ENCODE measurements at places on chromosomes 2 and 18.

- DNase-seq, result no peak
Observed at GRCh38 chr18:78788161-78788560, 191.5 kb upstream of the SALL3 start.

DNA sequence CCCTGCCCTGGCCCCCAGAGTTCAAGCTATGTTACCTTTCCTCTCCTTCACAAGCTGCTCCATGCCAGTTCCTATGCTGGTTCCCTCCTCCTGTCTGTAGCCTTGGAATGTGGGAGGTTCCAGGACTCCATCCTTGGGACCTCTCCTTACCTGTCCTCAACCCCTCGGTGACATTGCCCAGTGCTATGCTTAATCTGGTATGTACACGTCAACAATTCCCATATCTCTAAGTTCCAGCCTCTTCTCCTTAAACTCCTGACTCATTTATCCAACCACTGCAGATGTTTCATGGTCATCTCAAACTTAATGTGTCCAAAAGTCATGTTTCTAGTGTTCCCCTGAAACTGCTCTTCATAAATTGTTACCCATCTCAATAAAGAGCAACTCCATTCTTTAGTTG is 160.8 kb downstream of the TNS1 start:
- DNase-seq, result no peak

GRCh38 chr2:216607277-216607560 is 26.0 kb upstream of the IGFBP2 start:
- DNase-seq, result no peak

- peak; percentile 59 for DNase-seq
Observed at GRCh38 chr2:174158003-174158402, 90.3 kb downstream of the OLA1 start.

DNA sequence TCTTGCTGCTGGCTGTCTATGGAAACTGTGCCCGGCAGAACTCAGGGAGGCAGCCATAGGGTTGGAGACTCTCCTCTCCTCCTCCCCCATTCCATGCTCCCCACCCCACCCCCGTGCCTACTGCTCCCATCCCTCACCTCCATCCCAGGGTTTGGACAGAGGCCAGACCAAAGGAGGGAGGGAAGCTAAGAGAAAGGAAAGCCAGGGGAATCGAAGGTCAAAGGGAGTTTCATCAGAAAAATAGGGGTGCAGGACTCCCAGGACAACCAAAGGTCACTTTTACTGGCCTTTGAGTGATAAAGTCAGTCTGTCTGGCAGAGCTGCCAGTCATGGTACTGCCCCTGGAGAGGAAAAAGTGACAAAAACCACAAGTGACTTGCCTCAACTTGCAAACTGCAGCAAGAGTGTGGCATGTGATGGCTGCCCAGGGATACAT is 187.3 kb upstream of the CTAGE1 start:
- peak; percentile 29 for DNase-seq

GRCh38 chr2:41930807-41931566 is 116.8 kb upstream of the PKDCC start:
- DNase-seq, result peak; percentile 85

GRCh38 chr18:9209279-9209678 is 72.7 kb downstream of the ANKRD12 start:
- DNase-seq, result no peak

- DNase-seq, result no peak
Observed at GRCh38 chr2:15031745-15032240, 399.3 kb downstream of the LRATD1 start.

- peak; percentile 11 for DNase-seq
Observed at GRCh38 chr2:190504912-190505311, 29.6 kb downstream of the NEMP2 start.

DNA sequence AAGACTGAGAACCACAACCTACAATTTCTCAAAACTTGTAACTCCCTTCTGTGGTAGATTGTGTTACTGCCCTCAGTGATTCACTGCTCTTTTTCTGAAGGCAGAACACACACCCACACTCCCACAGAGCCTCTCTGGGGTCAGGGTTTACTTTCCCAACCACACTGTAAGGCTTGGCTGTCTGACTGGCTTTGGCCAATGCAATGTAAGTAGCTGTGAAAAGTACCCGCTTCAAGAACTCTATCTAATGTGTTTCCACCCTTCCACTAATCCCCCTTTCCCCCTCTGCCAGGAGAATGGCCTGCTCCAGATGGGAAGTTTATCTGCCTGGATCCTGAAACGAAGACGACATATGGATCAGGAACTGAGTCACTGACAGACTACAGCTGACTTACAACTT is 222.7 kb downstream of the CDH2 start:
- peak; percentile 24 for DNase-seq

DNA sequence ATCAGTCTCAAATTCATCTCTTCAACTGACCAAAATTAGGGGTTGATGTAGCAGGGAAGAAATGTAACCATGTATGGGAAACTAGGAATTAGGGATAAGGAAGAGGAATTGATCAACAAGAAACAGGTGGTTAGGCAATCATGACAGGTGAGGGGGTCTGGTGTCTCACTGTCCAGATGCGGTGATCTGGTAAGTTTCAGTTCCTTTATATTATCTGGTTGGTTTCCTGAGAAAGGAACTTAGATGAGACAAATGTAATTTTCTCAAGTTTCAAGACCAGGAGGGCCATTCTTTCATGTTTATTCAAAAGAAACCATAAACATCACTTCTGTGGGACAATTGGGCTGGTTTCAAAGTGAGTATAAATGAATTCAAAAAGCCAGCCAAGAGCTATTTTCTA is 306.2 kb upstream of the KCNJ3 start:
- DNase-seq, result no peak

DNA sequence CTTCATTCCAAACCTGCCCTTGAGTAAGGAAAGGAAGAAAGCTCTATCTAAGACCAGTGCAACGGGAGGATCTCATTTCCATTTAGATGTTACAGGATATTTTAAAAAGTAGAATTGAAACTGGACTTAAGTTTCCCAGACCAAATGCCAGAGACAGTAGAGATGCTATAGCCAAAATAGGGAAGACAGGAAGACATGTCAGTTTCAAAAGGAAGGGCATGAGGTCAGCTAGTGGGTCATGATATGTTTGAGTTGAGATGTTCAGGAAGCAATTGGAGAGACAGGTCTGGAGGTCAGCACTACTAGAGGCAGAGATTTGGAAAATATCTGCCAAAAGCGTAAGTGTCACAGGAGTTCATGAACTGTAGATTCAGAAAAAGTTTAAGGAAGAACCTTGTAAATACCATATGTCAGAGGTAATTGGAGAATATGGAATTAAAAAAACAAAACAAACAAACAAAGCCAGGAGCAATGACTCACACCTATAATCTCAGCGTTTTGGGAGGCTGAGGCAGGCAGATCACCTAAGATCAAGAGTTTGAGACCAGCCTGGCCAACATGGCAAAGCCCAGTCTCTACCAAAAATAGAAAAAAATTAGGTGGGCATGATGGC is 50.8 kb downstream of the EPHA4 start:
- DNase-seq, result no peak

GRCh38 chr2:26535663-26536275 is 57.8 kb upstream of the OTOF start:
- DNase-seq, result no peak

DNA sequence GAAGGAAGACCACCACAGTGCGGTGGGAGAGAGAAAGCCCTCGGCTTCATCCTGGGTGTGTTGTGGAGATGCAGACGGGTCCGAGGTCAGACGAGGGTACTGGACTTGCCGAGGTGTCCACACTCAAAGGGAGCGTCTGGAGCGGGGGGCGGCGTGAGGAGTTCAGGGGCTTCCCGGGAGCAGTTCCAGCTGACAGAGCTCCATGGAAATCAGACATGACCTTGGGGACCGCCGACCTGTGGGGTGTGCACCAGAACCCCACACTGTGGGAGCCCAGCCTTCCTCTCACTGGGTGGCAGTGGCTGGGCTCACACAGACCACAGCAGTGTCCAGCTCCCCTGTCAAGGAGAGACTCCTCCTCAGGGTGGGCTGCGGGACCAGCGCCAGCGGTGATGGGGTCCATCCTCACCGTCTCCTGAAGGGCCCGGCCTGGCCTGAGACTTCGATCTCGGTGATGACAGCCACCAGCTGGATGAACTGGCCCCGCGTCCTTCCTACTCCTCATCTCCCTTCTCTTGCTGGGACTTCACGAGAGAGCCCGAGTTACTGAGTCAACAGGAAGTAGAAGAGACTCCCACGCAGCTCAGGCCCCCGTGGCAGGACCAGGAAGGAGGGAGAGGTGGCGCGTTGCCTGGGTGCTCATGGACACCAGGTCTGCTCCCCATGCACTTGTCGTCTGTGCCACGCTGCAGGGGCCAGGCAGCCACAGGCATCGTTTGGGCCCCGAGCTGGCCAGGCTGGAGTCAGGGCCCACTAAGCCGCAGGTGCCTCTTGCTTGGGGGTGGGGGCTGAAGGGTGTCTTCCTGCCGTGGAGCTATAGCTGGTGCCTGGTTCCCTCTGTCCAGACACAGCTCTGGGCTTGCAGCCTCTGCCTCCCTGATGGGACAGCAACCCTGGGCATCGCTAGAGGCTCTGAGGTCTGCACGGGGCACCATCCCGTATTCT is 101.9 kb upstream of the CTDP1 start:
- DNase-seq, result peak; percentile 16

DNA sequence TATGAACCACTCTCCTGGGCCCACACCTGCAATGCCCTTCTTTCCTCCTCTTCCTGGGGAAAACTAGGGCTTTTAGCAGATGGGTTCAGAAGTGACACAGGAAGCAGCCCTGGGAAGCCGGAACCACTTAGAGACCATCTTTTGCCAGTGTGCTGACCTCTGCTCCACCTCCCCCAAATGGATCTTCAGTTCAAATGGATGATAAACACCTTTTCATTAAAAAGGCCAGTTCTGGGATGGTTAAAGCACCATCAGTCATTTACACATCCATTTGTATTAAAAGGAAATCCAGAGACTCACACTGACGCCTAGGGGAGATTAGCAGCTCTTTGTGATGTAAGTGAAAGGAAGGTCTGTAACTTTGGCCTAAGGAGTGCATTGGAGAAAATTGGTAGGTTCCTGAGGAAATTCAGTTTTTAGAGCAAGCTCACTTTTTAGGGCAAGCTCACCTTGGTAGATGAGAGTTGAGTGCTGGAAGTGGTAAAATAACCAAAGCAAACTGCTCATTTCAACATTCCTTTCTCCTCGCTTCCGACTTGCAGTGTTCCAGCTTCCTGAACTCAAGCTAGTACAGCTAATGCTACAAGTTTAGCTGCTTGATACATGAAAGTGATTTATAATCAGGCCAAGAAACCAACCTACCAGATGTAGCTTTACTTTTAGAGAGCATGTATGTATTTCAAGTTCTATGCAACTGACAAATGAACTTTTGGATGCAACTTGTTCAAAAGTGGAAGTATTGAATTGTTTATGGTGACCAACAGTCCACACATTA is 47.7 kb downstream of the ACTR2 start:
- no peak for DNase-seq

GRCh38 chr2:221975151-221975550 is 323.6 kb downstream of the PAX3 start:
- no peak for DNase-seq

DNA sequence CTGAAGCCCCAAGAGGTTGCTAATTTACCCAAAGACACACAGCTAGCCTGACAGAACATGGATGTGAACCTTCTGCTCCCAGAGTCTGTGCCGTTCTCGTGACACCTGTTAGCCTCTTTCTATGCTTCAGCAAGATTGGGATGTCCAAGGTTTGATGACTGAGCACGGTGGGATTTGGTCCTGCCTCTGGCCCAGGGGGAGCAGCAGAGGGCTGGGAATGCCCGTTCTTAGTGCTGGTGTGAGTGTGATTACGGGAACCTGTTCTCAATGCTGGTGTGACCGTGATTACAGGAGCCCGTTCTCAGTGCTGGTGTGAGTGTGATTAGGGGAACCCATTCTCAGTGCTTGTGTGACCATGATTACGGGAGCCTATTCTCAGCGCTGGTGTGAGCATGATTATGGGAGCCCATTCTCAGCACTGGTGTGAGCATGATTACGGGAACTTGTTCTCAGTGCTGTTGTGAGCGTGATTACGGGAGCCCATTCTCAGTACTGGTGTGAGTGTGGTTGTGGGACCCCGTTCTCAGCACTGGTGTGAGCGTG is 67.3 kb upstream of the SNTG2 start:
- no peak for DNase-seq

DNA sequence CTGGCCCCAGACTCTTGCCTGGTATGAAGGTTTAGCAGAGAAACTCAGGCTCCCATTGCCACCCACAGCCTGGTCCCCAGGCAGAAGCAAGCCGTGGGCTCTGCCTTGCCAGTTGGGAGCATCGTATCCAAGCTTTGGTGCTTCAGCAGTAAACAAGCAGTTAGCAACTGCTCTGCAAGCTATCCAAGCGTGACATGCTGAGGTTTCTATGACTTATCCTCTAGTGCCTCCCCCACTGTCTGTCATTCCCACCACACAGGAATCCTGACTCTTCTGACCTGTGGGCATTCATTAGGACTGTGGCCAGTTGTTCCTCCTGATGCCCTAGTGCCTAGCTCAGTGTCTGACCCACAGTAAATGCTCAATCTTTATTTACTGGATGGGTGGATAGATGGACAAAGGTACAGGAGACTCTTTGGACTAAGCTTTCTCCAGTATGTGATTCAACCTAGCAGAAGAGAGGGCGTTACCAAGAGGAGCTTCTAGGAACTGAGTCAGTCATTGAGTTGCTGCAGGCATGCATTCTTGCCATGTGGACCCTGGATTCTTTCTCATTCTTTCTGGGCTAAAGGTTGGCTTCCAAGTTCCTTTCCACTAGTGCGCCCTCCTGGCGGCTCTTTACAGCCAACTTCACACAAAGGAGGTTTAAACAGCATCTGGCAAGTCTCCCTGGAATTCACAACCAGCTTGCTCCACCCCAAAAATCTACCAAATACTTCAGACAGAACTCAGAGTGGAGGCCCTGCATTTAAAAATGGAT is 40.6 kb upstream of the MRPL19 start:
- DNase-seq, result peak; percentile 99

DNA sequence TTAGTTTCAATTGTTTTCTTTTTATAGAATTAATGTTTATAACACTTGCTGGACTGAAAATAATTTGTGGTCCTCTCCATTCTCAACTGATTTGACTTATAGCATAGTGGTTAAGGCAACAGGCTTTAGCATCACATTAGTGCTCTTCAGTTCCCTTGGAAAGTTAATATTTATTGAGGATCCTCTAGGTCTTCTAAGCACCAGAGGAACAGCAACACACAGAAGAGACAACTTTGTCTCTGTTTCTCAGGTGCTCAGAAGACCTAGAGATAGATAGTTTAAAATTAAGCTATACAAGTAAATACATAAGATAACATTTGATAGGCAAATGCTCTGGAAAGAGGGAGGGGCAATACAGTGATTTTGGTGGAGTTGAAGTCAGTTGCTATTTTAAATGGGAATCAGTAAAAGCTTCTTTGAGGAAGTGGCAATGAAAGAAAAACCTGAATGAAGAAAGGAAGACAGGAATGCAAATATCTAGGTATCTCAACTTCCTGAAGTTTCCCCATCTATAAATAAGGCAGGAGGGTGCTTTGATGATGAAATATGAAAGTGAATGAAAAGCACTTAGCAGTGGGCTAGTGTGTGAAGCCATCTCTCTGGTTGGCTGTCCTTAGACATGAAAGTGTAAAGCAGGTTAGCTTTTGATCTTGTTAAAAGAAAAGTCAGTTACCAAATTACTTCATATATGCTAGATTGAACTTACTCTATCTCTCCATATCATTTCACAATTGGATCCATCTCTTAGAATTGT is 7.9 kb downstream of the NEUROD1 start:
- no peak for DNase-seq

Measured in M059J (cell line).